ENCODE measurements at places on chromosomes 3 and 15.

DNA sequence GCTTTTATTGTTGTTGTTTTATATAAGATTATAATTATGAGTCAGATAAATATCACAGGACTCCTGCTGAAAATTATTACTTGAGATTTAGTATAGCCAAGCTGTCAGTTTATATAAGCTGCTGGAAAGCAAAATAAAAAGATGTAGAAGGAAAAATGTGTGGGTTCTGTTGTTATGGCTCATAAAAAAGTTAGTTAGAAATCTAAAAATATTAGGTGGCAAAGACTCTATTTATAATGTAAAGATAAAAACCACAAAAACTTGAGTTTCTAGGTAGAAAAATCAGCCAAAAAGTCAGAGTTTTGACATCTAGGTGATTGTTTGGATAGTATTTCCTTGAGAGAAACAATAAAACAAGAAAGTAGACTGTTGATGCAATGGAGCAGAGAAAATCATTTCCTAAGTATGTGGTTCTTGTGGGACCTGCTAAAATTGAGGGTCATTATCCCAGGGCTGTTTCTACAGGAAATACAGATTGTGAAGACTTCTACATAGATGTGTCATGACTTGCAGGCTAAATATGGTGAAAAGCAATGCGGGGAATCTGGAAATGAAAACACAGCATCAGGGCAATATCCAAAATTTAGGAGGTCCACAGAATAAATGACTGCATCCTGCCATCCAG lies 1109.6 kb upstream of the CADM2 start:
- DNase-seq, result no peak

DNA sequence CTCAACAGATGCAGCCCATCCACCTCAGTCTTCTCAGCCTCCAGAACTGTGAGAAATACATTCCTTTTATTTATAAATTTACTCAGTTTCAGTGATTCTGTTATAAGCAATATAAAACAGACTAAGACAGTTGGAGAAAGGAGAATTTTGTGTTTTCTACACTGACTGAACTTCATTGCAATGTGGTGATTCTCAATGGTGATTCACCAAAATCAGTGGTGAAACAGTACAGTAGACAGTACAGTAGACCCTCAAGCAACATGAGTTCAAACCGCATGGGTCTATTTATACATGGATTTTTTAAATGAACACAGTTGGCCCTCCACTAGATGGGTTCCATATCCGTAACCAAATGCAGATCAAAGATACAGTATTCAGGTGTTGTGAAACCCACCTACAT lies 403.1 kb upstream of the TGFBR2 start:
- no peak for DNase-seq

DNA sequence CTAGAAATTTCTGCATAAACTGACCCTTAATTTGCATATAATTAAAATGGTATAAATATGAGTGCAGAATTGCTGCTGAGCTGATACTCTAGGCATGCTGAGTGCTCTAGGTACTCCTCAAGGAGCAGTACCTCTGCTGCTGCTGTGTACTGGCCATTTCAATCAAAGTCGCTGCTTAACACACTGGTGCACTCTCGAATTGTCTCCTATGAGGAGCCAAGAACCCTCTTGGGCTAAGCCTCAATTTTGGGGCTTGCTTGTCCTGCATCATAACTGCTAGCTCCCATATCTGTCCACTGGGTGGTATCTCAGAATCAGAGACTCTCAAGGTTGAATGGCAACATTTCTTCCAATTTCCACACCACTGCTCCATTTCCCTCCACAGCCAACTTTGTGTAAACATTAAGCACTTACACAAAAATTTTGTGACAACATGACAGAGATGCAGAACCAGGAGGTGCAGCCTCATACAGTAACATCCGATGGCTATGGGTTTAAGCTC lies 82.5 kb downstream of the XXYLT1 start:
- DNase-seq, result no peak

- no peak for DNase-seq
These were observed 32.8 kb upstream of the RASA2 start for GRCh38 chr3:141454054-141454453.

DNA sequence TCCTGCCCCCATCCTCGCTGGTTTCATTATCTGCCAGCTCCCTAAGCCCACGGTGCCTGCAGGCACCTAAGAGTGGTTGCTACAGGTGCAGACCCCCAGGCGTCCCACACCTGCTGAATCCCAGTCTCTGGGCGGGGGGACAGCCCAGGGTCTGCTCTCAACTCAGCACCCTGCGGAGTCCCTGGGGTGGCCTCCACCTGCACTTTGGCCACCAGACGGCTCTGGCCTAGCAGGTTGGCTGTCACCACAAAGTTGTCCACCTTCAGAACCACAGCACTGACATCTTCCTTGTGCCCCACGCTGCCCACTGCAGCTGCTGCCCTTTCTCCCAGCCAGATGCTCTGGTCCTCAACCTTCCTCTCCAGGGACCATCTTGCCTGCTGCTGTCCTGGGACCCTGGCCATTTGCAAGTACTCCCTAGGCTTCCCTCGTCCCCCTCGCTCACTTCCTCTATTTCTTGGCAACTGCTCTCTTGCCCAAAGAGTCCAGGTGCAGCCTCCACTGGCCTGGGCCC lies 34.9 kb upstream of the SNRPA1 start:
- DNase-seq, result no peak

Data from activated T-helper 1 cell treated with Interleukin-2 at 50 U/mL for 16 hours (primary cell).